ENCODE measurements at places on chromosomes 7 and 10.

GRCh38 chr10:6201516-6201975, 1.2 kb upstream of the PFKFB3 start:
- peak; percentile 52 for DNase-seq

DNA sequence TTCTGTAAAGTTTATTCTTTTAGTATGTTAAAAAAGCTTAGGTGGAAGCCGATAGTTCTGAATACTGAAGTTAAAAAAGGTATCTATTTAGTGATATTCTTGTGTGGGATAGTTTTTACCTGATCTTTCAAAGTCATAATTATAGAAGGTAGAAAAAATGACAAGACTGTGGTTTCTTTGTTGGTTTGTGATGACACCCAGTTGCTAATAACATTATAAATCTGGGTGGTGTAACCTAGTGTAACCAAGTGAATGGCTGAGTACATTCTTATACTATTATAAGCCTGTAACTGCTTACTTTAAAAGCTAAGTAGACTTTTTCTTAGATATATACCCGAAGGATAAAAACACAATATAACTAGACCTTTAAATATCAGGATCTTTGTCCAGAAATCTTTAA, 2.3 kb downstream of the CDK13 start:
- DNase-seq, result no peak

GRCh38 chr10:126895214-126895781, 9.9 kb upstream of the DOCK1 start:
- DNase-seq, result no peak

- DNase-seq, result no peak
Measured at GRCh38 chr10:103067956-103068355, 125.1 kb downstream of the NT5C2 start.

DNA sequence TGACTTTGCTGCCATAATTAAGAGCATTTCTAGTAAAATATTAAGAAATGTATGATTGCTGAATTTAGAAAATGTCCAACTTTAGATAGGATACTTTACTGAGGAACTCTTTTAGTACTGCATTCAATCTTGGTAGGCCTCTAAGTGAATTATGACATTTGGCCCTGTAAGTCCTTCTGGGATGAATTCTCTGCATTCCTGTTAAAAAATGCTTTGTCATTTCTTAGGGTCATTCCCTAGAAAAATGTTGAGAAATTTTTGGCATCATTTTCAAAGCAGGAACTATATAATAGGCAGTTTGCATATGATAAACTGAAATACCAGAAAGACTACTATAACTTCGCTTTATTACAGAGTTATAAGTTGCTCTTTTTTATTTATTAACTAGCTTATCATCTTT, 69.3 kb upstream of the PRR15 start:
- no peak for DNase-seq

DNA sequence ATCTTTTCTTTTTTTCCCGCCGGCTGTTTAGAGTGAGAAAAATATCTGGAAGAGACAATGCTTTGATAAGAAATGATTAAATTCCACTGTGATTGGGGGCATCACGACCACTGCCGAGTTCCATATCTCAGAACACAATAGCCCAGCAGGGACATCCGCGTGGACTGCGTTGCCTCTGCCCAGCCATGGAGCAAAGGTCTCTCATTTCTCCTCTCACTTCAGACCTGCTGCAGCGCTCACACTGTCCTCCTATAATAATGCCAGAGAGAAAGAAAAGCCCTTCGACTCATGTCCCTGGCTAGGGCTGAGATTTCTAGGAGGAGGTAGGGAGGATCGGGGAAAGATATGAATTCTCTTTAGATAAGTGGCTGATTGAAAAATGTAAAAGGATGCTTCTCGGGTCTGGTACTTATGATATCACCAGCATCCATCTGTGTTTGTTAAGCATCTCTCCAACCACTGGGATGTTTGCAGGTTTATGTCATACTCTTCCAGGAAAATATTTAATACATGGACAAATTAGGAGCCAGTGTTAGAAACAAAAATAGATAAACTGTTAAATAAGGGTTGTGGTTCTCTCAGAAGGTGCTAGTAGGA, 472.9 kb upstream of the AKR1E2 start:
- no peak for DNase-seq

DNA sequence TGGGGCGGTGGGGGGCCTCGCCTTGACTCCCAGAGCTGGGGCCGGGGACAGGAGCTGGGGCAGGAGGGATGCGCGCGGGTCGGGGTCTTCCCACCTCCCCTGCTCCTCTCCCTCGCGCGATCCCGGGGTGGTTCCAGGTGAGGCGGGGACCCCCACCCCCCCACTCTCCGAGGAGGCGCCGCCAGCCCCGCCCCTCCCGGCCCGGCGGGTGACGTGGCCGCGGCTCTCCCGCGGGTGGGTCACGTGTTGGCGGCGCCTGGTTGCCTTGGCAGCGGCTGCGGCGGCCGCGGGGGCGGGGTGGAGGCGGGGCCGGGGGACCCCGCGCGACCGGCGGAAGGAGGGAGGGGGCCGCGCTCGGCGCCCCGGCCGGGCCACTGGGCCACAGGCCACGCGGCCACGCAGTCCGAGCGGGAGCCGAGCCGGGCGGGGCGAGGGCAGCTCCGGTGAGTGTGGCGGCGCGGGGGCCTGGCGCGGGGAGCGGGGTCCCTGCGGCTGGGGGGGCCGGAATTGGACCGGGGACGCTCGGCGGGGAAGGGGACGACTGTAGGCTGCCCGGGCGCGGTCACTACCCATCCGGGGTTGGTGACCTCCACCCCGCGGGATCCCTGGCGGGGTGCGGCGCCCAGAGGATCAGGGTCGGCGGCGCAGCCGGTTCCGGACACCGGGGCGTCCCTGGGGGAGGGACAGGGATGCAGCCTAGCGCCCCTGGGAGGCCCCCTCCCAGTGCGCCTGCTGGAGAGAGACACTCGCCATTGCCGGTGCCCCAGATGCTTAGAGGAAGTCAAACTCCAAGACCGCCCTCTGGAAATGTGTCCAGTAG, at the start of gene ORAI2:
Gene ORAI2 (plus strand): TSS at position 357 of the 820 bp plus-strand sequence. CDS start 5,382 bp downstream, outside the sequence.
- DNase-seq, result peak; percentile 84

DNA sequence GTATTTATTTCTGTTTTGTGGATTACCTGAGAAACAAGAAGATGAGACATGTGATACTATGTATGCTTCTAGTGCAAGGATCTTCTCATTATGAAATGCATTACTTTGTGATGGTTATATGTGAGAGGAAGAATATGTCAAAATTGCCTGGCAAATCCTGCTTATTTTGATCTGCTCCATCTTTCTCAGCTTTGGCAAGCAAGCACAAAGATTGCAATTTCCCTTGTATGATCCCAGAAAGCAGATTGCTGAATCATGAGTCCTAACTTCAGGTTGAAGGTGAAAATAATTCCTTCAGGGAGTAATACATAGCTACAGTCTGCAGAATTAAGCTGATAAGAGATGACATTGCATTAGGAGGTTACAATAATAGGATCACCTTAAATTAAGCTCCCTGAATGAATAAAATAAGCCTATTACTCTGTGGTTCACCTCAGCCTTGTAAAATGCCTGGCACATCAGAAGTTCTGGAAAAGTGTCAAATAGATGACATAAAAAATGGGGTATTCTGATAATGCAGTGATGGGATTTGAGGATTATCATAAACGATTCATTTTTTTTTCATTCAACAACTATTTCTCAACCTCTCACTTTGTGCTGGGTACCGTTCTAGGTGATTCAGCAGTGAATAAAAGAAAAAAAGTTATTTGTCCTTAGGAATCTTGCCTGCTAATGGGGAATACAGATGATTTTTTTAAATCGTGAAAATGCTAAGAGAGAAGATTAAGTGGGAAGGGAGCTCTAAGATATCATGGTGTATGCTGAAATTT, 120.7 kb downstream of the CHN2 start:
- no peak for DNase-seq

Data from stimulated activated CD8-positive, alpha-beta memory T cell treated with anti-CD3 and anti-CD28 coated beads, Interleukin-2, amount 100 ng/mL, for 1 hour (primary cell).